Stimulated activated CD4-positive, alpha-beta T cell treated with anti-CD3 and anti-CD28 coated beads, Interleukin-2, amount 100 ng/mL, for 4 hours (primary cell): ENCODE measurements at places on chromosomes 2 and 18.

DNA sequence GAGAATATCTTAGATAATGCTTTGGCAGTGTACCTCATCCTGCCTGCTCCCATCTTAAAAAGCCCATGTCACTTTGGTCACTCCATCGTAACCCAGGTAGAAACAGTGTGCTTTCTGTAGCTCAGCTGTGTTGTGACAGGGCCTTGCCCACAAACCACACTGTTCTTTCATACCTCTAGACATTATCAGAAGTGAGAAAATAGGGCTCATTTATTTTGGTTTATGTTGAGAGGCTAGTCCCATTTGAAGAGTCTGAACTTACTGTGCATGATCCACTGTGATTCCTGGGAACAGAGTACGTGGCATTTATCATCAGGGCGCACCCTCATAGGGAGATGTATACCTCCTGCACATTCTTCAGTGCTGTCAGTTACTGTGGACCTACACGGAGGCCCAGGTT lies 69.7 kb downstream of the FEZ2 start:
- DNase-seq, result no peak

DNA sequence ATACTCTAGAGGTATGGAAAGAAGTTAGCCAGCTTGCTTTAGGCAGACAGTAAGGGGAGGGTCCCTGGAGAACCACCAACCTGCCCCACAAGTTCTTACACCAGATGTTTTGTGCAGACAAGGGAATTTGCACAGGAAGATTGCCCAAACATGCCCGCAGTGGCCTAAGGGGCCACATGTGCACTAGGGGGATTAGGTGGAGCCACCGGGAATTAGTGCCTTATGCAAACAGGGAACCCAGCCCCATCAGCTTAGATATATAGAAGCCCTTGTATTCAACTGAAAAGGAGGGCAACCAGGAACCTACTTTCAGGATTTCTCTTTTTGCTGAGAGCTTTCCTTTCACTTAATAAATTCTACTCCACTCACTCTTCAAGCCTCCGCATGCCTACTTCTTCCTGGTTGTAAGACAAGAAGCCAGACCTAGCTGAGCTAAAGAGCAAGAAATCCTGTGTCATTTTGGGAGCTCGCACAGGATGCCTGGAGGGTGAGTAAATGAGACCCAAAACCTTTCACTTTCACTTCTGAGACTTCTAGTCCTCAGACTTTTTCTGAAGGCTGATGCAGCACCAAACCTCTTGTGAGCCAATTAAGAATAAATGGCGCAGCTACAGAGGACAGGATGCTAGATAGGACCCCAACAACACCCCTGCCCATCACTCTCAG lies 146.3 kb downstream of the GCA start:
- no peak for DNase-seq

DNA sequence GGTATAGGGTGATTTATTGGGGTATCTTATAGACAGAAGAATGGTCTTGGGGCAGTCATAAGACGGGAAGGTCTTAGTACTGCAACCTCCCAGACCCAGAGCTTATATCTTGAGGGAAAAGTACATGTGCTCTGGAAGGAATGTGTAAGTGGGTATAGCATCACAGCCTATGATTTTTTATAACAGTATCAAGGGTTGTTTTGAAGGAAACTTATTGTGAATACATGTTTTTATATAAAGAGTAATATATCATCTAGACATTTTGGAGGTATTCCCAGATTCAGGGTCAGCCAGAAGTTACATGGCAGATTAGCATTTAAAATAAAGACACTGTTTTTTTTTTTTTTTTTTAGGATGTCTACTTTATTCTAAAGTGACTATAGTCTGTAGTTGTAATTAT lies 47.6 kb upstream of the STON1 start:
- DNase-seq, result no peak

DNA sequence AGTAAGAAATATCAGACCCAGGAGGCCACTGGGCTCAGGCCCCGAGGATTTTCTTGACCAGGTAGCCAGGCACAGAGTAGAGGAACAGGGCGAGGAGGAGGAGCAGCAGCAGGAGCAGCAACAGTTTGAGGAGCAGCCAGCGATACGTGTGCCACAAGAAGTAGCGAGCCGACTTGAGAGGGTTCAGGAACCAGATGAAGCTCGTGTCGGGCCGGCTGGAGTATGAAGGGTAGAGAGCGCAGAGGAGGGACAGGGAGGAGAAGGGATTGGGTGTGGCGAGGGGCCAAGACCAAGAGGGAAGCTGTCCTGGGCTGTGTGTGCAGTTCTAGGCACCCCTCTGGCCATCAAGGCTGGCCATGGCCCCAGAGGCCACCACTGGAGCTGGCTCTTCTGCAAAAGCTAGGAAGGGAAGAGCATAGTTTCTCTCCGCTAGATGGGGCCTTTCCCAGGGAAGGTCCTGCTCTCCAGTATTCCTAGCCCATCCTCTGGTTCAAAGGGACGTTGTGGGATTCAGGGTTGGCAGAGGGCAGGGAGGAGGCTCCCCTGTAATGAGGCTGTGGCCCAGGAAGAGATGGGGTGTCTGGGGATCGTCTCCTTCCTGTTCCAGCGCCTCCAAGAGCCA lies 17.8 kb downstream of the OTOF start:
- no peak for DNase-seq

- DNase-seq, result no peak
These were observed 17.0 kb downstream of the CHMP1B start for GRCh38 chr18:11868230-11868629.

DNA sequence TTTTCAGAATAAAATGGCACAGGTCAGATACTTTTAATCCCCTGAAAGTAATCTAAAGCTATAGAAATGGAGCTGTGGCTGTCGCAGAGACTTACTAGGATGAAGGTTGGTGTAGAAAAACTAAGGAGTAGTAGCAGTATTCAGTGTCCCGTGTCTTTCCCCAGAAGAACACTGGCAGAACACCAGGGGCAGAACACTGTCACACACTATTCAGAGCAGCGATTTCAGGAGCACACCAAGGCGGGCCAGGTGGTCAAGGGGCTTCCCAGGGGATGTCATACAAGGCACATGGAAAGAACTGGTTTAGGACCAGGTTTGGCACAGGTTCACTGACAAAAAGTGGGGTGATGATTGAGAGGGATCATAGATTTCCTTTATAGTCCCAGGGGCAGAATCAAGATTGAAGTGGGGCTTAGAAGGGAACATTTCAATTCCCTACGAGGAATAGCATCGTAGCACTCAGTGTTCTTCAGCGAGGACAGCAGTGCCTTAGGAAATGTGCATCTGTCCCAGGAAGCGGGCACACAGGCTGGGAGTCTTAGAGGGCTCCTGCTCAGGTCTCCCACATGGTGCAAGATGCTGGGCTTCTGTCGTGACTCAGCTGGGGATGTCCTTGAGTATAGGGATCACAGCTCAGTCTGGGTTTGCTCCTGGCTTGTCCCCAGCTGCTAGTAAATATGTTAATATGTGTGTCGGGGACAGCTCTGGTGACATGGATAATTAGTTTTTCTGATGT lies 22.6 kb downstream of the BCL2L11 start:
- DNase-seq, result no peak

- DNase-seq, result no peak
These were observed 18.6 kb upstream of the PDE1A start for GRCh38 chr2:182445391-182445965.

- no peak for DNase-seq
These were observed 276.4 kb downstream of the TGIF1 start for GRCh38 chr18:3726238-3726951.

GRCh38 chr2:214856137-214856536 lies 46.7 kb upstream of the BARD1 start:
- no peak for DNase-seq

DNA sequence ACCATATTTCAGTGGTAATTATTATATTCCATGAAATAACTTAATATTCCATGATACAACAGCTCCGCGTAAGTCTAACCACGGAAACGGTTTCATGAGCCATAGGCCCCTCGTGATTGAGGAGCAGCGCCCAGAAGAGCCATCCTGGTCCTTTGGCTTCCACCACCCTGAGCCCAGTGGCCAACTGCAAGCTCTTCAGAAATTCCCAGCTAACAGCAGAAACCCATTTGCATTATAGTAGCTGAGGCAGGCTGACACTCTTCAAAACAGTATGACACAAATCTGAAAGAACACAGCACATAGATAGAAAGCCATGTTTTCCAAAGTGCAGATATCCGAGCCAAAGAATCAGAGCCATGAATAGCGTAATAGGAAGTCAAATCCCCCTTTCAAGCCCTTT lies 120.9 kb upstream of the NFATC1 start:
- DNase-seq, result no peak

DNA sequence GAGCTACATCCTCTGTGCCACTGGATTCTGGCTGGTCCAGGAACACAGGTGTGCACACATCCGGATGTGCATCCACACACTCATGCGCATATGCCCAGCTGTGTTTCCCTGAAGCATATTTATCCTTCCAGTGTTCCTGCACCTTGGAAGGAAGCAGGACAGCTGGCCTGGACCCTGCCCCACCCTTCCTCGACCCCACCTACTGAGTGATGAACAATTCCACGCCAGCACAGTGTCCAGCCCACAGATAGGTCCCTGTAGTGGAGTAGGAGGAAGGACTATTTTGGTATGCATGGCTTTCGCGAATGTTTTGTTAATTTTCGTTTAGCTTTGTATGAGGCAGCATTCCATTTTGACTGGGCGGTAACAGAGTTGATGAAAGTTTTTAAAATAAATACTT lies 211.5 kb downstream of the AGAP1 start:
- no peak for DNase-seq
